ENCODE measurements at places on chromosomes 5 and 9.

DNA sequence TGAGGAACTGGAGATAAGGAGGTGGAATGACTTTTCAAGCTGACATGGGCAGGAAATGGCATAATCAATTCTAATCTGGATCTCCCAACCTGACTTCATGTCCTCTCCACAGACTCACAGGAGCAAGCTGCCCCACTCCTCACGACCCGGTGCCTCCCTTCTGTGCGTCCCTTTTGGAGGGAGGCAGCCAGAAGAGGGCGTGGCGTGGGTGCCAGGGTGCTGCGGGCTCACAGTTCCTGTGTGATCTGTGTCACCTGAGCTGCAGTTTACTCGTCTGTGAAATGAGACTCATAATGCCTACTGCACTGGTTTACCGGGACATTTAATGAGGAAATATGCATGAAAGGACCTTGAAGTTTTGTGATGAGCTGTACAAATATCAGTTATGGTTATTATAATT, 207.4 kb downstream of the DAB2IP start:
- no peak for DNase-seq

DNA sequence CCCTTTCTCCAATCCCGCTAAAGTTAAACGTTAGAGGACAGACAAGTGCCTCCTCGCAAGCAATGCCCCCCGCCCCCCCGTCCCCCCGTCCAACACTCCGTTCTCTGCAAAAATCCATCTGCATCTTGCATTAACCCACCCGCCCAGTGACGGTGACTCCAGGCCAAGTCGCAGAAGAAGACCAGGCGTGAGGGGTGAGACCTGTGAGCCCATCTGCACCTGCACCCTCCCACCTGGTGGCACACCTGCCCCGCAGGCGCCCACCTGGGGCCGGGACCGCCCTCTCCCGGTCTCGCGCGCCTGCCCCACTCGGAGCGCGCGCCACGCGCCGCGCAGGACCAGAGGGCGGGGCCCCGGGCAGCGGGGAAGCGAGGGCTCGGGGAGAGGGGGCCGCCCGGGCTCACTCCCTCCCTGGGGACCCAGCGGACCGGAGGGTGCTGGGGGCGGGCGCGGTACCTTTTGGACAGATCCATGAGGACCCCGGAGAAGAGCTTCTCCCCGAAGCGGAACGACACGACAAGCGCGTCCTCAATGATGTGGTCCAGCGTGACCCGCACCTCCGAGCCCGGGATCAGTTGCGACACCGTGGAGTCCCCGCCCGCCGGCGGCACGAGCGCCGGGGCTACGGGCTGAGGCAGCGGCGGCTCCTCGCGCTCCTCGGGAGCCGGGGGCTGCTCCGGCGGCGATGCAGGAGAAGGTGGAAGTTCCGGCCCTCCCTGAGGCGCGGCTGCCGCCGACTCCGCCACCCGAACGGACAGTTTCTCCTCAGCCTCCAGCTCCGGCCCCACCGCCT, 705 bp downstream of the PWWP2A start:
- no peak for DNase-seq

- no peak for DNase-seq
These were observed 400.0 kb upstream of the SLC24A2 start for GRCh38 chr9:20188616-20189369.

- DNase-seq, result peak; percentile 64
These were observed 31.4 kb downstream of the ANXA6 start for GRCh38 chr5:151126199-151126645.

DNA sequence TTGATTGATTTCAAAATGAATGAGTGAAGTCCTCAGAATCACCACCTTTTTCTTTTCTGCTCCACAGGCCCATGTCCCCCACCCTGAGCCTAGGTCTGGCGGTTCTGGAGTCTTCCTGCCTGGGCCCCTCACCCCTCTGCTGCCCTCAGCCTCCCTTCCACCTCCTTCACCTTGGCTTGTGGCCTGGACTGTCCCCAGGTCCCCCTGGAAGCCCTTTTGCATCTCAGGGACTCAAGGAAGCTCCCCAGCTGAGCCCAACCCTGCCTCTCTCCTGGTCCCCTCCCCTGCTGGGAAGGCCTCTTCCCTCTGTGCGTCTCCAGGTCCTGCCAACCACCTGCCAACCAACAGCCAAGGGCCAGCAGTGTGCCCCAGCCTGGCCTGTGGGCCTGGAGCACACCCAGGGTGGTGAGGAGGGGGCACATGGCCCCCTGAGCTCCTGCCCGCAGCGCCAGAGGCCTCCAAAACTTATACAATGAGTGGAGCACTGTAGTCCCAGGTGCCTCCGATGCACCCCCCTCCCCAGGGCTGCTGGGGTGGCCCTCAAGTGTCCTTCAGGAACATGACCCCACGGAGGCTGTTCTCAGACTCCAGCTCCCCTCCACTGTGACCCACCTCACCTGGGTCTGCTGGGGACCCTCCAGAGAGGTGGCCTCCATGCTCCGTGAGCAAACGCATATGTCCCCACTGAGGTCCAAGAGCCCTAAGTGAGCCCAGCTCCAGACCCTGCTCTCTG, 20.3 kb downstream of the GLT6D1 start:
- DNase-seq, result no peak

DNA sequence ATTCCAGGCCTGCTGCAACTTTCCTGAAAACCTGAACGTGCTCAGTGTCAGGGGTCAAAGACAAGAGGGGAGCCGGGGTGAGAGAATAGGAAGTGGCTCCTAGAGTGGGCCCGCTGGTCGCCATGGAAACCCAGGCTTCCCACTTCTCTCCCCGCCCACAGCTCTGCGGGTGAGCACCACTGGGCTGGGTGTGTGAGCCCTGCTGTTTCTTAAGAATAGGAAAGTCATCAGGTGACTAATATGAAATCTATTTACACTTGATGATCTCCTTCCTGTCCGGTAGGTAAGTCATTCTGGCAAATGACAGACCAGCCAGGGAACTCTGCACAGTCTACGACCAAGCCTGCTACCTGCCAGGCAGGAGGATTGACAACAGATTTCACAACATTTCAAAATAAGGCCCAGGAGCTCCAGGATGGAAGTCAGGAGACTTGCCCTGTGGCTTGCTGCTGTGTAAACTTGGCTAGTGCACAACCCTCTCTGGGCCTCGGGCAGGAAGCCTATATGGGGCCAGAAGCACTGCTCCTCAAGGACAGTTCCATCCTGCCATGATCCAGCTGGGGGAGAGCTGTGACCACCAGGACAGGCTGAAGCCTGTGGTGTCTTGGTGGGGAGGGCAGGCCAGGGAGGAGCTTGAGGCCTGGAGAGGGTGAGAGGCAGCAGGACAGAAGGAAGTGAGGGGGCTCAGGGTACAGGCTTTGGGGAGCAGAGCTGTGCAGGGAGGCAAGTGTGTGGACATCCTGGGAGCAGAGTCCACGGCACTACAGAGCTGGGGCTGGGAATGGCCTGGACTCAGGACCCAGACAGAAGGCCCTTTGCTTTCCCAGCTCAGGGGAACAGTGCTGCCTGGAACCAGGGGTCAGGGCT, 60.6 kb downstream of the SHB start:
- peak; percentile 93 for DNase-seq

- no peak for DNase-seq
These were observed 27.7 kb downstream of the PCDHB15 start for GRCh38 chr5:141272906-141273305.

DNA sequence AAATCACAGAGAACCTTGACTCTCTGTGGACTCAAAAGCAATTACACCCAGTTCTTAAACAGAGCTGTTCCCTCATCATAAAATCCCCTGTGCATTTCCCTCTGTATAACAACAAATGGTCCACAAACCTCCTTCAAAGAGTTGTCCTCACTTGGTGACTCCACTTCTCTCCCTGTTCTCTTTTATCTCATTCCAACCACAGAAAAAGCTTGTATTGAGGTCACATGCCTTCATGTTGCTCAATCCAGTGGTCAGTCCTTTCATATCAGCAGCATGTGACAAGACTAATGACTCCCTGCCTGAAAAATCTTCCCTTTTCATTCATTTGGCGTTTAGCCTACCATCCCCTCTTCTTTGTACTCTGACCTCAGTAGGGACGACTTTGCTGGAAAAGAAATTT, 158.0 kb downstream of the DEPDC1B start:
- peak; percentile 25 for DNase-seq

DNA sequence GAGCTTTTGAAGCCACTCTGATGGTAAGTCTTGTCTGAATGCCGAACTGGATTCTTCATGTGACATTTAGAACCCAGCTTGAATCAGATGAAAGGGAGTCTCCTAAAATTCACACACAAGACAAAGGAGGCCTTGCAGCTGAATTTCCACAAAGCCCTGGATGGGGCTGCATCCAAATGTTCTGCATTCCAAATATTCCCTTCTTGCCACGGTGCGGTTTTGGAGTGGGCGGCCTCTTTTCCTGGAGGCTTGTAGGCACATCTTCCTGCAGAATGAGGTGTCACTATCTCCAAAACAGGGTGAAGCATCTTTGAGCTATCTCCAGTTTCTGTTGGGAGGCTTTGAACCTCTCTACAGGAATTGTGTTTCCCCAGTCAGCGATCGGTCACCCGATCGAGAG, 342.7 kb downstream of the ARHGEF28 start:
- peak; percentile 42 for DNase-seq

- DNase-seq, result no peak
These were observed 5.4 kb upstream of the CNTRL start for GRCh38 chr9:121069396-121069795.

GRCh38 chr9:135085830-135086546, 1.5 kb upstream of the OLFM1 start:
- peak; percentile 64 for DNase-seq

DNA sequence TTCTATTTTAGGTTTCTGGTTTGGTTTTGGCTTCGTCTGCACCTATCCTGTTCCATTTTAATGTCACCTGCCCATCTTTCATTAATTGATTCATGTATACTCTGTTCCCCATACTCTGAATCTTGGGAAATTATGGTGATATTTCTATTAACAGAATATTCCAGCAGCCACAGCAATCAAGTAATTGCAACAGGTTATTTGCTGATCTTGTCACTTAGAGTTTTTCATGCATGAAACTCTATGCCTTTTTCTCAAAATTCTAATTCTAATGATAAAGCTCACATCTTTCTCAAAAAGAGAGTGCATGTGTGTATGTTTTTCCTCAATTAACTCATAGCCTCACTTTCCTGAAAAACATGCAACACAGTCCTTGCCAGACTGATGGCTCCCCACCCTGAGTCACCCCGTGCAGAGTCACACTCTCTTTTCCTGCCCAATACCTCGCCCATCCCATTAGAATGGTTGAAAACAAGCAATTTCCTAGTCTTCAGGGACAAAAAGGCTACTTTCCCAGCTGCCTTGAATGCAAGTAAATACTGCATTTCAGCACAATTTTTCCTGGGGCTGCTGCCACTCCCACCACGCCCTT, 15.6 kb downstream of the GFRA3 start:
- DNase-seq, result no peak

- peak; percentile 33 for DNase-seq
These were observed 9.1 kb downstream of the TTC33 start for GRCh38 chr5:40746703-40747102.

DNA sequence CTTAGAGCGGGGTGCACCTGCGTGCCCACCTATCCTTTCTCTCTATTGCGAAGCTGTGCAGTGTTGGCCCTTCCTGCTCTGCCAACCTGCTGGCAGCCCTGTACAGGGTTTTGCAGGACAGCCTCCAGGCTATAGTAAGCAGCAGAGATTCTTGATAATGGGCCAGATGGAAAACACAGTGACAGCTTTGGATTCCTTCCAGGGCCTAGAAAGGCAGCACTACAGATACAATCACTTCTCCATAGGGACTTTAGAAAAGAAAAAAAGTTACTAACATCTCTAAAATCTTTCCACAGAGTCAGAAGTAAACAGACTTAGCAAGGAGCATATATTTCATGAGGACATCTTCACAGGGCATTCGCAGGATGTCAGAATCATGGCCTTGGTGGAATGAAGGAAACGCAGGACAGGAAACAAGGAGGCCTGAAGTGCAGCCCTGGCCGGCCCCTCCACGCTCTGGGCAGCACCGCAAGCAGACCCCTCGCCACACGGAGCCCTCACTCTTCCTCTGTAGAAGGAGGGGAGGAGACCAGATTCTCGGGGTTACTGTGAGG, 172.1 kb upstream of the GAS1 start:
- DNase-seq, result peak; percentile 97

DNA sequence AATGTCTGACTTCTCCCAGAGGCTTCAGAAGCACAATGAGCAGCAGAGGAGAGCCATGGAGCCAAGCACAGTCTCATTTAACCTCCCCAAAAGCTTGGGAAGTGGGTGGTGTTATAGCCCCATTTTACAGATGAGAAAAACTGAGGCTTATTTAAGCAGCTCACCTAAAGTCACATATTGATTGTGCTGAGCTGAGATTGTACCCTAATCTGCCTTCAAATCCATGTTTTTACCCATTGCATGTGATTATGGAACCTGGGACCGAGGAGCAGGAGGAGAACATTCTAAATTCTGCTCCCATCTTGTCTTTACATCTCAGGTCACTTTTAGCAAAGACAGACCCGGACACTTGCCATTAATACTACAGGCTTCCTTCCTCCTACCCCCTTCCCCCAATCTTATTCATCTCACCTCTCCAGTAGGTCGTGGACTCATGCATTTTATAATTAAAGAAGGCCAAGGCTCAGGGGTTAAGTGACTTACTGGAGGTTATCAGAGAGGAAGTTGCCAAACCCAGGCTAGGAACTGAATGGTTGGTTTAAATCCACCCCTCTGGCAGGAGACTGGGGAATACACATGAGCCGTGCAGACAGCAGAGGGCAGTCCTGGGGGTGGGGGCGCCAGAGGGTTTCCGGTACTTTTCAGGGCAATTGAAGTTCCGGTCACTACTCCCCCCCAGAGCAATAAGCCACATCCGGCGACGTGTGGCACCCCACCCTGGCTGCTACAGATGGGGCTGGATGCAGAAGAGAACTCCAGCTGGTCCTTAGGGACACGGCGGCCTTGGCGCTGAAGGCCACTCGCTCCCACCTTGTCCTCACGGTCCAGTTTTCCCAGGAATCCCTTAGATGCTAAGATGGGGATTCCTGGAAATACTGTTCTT, 51.0 kb upstream of the IL17B start:
- peak; percentile 59 for DNase-seq

DNA sequence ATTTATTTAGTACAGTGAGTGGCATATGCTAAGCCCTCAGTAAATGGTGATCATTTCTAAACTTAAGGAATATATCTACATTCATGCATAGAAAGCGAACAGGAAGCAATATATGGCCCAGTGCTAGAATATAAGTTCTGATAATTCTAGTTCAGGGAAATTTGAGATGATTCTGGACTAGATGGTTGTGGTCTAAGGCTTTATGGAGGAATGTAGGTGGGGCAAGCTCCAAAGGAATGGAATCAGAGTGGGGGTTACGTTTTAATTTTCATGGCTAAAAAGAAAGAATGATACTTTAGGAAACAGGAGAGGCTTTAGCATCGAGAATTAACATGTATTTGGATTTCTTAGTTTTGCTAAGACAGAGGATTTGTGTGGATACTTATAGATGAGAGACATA, 56.1 kb downstream of the MTREX start:
- DNase-seq, result peak; percentile 33

- DNase-seq, result peak; percentile 35
These were observed 104.0 kb upstream of the POU5F2 start for GRCh38 chr5:93845376-93845775.

- no peak for DNase-seq
These were observed 86.0 kb upstream of the NR5A1 start for GRCh38 chr9:124593200-124593599.

DNA sequence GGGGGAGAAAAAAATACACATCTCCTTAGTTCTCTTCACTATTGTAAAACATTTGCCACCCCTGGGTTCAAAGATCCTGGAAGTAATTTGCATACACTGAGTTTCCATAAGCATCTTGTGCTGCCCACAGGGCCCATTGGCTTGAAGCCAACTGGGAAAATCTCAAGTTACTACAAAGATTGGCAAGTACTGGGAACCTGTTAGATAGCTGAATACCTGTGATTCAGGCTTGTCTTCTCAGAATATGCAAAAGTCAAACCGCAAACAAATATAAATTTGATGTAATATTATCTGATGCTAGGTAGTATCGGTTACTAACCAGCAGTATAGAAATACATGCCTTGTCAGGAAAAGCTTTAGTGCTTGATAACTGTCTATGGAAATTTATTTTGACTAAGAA, 156.9 kb upstream of the FST start:
- DNase-seq, result no peak
